ENCODE measurements at places on chromosomes 12 and 14.

DNA sequence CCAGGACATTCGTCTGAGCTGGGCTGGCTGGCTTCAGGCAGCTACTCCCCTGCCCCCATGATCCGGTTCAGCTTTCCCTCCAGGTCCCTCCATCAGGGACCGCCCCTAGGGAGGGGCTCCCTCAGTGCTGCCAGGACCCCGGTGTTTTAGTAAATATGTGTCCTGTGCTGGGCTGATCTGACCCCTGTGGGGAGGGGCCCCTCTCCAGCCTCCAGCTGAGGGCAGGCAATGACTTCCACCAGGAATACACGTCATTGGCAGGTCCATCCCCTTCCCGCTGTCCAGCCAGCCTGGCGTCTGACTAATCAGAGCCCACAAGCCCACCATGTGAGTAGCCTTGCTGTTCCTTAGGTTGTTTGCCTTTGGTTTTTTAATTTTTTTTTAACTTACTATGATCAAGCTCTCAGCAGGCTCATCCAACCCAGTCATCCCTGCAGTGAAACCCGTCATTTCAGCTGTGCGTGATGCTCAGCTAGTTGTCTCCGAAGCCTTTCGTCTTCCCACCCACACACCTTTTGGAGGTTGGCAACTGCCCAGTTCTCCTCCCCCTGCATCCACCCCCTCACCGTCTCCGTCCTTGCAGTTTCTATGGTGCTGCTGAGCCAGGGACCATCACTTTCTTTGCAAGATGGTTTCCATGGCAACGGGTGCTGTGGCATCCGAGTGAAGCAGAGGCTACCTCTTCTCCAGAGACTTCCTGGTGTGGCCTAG lies 16.0 kb upstream of the SERPINA4 start:
- no peak for DNase-seq

DNA sequence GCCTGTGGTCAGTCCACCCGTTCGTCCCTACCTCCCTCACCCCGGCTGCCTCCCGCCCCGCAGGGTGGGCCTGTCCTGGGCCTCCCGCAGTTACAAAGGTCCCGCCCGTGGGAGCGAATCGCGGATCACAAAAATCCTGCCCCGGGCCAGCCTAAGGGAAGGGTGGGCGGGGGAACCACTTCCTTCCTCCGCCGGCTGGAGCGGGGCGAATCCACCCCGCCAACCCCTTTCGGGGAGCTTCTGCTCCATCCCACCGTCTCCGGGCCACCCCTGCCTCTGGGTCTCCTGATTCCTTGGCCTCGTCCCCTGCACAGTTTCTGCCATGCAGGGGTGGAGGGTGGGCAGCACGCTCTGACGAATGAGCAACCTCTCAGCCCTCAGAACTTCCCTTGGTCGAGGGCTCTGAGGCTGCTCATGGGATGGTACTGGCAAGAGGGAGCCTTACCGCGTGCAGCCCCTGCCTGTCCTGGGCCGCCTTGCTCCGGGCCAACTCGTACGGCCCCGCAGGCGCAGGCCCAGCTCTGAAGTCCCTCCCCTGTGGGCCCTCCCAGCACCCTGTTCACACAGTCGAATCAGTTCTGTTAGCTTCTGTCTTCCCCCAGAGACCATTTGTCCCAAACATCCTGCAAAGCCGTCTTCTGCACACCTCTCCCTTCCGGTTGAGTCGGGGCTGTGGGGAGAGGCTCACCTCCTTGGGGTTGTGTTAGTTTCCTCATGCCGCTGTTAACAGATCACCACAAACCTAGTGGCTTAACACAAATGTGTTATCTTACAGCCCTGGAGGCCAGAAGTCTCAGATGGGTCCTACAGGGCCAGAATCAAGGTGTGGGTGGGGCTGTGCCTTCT lies 589 bp upstream of the HVCN1 start:
- peak; percentile 40 for DNase-seq

GRCh38 chr14:36702474-36702873 lies 40.8 kb downstream of the PAX9 start:
- no peak for DNase-seq

DNA sequence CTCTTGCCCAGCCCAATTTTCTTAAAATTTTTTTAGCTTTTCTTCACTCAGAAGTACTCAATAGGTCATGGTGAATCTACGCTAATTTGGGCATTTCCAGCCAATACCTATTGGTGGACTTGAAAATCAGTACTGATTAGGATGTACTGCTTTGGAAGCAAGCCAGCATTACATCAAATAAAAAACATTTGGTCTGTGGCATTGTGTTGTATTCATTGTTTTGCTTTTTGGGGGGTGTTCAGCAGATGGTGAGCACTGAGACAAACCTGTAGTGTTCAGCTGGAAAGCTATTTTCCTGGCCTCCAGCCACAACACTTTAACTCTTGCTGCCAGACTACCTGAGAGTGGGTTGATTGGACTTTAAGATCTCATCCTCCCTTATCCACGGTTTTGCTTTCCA lies 4.0 kb downstream of the MAPKAPK5 start:
- no peak for DNase-seq

- no peak for DNase-seq
These were observed 122.9 kb upstream of the TMEM132D start for GRCh38 chr12:130026608-130027176.

GRCh38 chr12:3717283-3717898 lies 35.5 kb downstream of the CRACR2A start:
- no peak for DNase-seq

DNA sequence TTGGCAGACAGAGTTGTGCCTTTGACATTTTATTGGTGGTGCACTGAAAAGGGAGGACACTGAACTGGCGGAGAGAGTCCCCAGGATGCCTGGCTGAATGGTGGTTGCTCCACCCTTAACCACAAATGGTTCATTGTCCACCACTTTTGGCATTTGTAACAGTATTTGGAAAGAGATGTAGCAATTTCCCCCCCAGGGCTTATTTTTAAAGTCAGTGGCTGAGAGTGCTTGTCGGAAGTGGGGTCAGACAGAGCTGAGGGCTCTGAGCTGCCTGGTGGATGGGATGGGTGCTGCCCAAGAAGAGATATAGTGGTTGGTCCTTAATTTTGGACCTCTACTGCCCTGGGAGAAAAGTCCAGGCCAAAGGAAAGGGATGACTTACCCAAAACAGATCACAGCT lies 31.5 kb upstream of the FGF6 start:
- no peak for DNase-seq

- no peak for DNase-seq
These were observed 459.5 kb downstream of the RMST start for GRCh38 chr12:97921979-97922722.

GRCh38 chr14:64232095-64232838 lies 61.9 kb downstream of the ESR2 start:
- DNase-seq, result no peak

DNA sequence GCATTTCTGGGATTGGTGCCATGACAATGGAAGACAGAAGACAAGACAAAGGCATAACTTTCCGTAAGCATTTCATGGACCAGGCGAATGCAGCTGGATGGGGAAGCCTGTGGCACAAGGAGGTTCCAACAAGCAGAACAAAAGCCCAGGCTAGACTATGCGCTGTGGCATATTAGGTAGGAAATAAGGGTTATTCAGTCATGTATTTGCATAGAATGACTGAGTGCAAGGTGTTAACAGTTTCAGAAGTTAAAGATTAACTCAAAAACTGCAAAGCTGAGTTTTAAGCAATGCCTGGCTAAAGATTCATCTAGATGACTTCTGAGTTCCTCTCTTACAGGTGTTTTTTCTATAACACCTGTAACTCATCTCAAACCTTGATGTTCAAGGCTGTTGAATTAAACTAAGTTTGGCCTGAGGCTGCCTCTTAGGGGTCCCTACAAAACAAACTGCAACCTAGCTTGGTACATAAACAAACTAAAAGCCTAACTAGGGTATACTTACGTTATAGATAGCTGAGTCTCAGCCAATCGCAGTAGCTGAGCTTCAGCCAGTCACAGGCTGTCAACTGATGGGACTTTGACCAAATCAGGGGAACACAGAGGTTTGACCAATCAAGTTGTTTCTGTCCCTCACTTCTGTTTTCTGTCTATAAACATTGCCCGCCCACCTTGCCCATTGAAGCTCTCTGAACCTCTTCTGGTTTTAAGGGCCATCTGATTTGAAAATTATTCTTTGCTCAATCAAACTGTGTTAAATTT lies 52.2 kb upstream of the PLBD1 start:
- no peak for DNase-seq

DNA sequence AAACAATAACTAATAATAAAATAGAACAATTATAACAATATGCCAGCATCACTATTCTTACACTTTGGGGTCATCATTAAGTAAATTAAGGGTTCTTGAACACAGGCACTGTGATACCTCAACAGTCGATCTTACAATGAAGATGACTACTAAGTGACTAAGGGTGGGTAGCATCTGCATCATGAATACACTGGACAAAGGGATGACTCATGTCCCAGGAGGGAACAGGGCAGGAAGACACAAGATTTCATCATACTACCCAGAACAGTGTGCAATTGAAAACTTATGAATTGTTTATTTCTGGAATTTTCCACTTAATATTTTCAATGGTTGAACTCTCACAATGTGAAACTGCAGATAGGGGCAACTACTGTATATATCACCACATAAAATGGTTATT lies 19.7 kb downstream of the TSPAN19 start:
- DNase-seq, result no peak

- no peak for DNase-seq
These were observed 138.4 kb upstream of the PARP11 start for GRCh38 chr12:4011597-4011996.

GRCh38 chr12:64669270-64669842 lies 59.1 kb downstream of the RASSF3 start:
- peak; percentile 87 for DNase-seq

DNA sequence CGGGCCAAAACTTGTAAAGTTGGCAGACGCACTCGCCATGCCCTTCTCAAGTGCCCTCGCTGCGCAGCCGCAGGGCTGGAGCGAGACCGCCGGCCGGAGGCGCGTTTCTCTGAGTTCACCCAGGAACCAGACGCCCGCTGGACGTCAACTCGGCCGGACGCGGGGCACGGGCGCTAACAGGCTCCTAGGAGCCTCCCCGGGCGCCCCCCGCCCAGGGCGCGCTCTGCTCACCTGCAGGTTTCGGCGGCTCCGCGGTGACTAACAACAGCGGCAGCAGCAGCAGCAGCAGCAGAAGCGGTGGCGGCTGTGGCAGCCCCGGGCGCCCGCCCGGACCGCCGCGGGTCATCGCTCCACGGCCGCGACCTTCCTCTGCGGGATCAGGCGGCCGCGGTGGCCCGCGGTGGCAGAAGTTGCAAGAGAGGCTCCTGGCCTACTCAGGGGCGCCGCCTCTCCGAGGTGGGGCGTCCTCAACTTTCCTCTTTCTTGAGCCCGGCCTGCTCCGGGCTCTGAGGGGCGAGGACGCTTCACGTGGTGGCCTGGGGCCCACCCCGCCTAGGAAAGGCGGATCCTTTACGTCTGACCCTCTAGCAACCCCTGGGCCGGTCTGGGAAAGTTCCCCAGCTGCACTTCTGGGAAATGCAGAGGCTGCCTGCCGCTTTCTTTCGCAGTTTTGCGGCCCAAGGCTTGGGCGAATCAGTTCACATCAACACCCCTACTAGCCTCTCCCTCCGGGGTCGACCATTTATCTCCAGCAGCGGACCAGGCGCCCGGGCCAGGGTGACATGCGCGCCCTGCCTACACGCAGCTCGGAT lies at the start of gene PLBD1:
TSS of gene PLBD1 (minus strand) at position 533 of the 812 bp plus-strand sequence. CDS start at position 346, 187 bp downstream.
- DNase-seq, result no peak

GRCh38 chr12:79659961-79660431 lies 30.8 kb downstream of the PAWR start:
- no peak for DNase-seq

GRCh38 chr12:99372257-99372920 lies 275.2 kb upstream of the GARIN6 start:
- DNase-seq, result no peak

DNA sequence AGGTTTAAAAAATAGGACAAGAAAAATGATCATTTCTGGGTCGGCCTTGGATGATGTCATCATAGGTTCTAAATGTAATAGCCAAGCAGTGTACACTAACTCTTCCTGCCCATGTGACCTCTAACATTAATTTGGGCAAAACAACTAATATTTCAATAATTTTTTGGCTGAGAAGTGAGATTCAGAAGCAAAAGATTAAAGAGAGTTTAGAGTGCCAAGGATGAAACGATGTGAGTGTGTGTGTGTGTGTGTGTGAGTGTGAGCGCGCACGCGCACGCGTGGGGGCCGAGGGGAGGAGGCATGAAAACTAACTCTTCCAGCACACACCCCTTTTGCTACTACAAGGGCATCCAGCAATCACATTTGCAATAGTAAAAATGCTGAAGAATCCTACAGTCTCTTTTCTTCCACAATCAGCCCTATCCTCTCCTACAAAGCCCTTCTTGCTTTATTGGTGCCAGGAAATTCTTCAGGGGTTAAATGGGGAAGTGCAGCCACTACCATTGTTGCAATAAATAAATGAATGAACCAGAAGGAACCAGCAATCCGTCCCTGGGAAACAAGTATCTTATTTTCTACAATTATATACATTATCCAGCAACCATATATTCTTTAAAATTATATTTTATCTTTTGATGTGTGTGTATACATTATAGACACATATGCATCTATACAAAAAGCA lies 52.9 kb downstream of the PEBP1 start:
- DNase-seq, result no peak

GRCh38 chr12:42961395-42961794 lies 371.8 kb upstream of the PRICKLE1 start:
- DNase-seq, result no peak

DNA sequence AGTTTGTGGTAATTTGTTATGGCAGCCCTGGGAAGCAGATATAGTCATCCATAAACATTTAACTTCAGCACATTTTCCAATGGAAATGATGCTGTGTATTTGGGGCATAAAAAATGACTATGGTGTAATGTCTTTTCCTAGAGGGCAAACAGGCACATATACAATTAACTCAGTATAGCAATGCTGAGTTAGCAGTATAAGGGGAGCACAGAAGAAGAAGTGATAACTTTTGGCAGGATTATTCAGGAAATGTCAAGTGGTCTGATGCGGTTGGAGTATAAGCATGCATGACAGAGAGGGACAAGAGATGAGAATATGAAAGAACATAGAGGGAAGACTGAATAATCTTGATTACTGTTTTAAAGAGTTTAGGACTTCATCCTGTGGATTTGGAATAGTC lies 55.3 kb upstream of the PRKD1 start:
- no peak for DNase-seq

- DNase-seq, result no peak
These were observed 48.3 kb upstream of the TMEM263 start for GRCh38 chr12:106907411-106907810.

DNA sequence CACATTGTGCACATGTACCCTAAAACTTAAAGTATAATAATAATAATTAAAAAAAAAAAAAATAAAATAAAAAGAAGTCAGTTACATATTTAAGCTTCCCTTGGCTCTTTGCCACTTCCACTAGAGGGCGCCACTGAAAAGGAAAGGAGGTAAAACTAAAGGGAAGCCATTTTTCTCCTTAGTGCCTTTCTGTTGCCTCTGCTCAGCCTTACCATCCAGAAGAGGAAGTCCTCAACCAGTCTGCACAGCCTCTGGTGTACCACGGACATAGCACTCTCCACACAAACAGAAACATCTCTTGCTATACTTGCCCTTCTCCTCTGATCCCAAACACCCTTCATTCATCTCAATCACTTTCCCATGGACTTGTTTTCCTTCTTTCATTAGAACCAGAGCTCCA lies 169.0 kb upstream of the EEA1 start:
- DNase-seq, result peak; percentile 50

All from central memory CD4-positive, alpha-beta T cell (primary cell).